ENCODE measurements at places on chromosomes 7 and 10.

DNA sequence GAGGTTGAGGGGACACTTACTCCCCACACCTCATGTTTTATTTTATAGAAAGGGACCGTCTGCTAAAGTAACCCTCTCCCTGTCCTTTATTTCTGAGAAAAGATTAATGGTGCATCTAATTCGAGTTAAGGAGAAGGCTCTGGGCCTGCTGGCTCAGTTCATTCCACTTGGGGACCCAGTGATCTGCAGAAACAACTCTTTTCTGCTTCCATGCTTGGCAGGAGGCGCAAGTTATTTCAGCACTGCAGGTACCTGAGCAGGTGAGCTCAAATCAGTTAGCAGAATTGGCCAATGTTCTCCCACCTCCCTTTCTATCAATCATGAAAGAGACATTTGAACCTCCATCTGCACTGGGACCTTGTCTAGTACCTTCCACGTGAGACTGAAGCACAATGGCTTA lies 396.1 kb downstream of the SFMBT2 start:
- no peak for DNase-seq

GRCh38 chr7:7779888-7780287 lies 61.5 kb upstream of the RPA3 start:
- no peak for DNase-seq

DNA sequence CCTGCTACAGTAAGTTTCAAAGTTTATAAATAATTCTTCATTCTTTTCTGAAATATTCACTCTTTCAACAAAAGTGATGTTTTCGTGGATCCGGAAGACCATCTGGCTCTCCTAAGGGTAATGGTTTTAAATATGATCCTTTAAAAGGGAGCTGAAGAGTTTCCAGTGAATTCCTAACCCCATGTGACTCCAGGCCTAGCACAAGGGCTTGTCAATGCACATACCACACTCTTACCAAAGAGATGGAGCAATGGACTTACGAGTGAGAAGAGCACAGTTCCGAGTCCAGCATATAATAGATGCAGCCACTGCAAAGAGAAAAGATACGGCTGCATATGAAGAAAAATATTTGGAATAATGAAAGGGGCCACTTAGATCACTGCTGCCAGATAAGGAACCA lies 32.1 kb upstream of the GATAD1 start:
- no peak for DNase-seq

GRCh38 chr10:82208726-82209125 lies 333.7 kb downstream of the NRG3 start:
- no peak for DNase-seq

GRCh38 chr10:4067931-4068561 lies 283.0 kb upstream of the KLF6 start:
- no peak for DNase-seq

DNA sequence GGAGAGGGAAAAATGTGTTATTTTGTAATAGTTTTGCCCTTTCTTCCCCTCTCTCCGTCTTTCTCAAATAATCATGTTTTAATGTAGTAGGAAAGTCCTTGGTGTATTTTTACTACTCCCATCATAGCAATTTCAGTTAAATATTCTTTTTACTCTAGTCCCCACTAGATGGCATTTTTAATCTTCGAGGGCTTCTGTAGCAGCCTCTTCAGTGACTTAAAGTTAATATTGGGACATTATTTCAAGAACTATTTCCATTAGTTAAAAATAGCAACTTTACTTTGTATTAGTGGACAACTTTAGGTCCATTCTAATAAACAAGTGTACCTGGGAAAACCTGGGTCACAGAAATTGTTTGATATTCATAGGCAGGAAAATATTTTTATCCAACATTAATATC lies 23.0 kb downstream of the EDRF1 start:
- DNase-seq, result no peak

- no peak for DNase-seq
These were observed 36.4 kb downstream of the GDI2 start for GRCh38 chr10:5776881-5777197.

All from NCI-H146 (cell line).